ENCODE measurements at places on chromosomes 7 and 10.
A peak's percentile ranks its signal among the peaks of the same experiment; 100 is the strongest.

GRCh38 chr7:14133752-14134151, 144.3 kb upstream of the ETV1 start:
- no peak for DNase-seq

GRCh38 chr10:97333351-97333600, 1.3 kb downstream of the FRAT2 start:
- no peak for DNase-seq

GRCh38 chr10:98170249-98171117, 36.0 kb downstream of the R3HCC1L start:
- peak; percentile 58 for DNase-seq

DNA sequence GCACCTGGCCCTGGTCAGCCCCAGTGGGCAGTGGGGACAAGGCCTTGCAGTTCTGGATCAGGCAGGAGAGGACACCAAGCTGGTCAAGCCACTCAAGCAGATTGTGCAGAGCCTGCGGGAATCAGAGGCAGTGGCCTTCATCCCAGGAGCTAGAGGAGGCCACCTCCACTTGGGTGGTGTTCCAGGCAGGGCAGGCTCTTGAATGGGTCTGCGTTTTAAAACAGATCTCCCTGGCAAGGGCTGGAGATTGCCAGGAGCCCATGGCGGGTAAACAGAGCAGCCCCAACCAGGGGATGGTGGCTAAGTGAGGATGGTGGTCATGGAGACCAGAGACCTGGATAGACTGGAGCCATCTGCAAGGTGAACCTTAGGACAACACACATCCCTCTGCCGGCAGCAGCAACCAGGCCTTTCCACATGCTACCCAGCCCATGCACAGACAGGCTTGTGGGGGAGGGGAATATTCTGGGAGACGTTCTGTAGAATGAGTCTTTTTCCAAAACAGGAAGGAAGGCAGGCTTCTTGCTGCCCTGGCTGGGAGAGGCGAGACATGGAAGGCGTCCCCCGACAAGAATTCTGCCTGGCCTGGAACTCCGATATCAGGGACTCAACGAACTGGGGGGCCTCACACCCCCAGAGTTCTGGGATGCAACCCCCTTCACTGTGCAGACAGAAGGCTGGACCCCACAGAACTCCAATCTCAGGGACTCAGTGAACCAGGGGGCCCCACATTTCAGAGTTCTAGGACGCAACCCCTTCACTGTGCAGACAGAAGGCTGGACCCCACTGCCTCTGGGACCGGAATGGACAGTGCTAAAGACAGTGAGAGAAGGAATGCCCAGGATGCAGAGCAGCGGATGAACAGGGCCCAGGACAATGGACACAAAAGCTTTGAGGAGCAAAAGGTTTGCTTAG, 264.8 kb downstream of the PTPRN2 start:
- no peak for DNase-seq

- DNase-seq, result no peak
Observed at GRCh38 chr7:159027789-159028507, 116.7 kb downstream of the VIPR2 start.

- DNase-seq, result no peak
Observed at GRCh38 chr10:7547206-7547605, 119.6 kb downstream of the ITIH5 start.

GRCh38 chr10:117391436-117392205, 16.4 kb upstream of the PDZD8 start:
- no peak for DNase-seq

DNA sequence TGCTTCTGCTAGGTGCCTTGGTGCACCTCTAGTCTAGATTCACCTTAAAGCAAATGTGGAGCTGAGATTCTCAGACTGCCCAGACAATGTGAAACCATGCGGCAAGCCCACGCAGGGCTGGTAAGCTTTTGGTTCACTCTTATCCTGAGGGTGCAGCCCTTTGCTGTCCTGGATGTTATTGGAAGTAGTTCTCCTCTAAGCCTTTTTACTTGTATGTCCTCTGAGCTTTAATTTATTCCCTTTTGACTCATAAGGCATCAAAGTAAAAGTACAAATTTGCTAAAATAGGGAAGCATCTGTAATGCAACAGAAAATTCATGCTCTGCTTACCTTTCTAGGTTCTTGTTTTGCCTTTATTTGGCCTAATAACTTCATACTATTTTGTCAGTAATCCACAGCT, 186.8 kb downstream of the MACC1 start:
- no peak for DNase-seq

- no peak for DNase-seq
Observed at GRCh38 chr10:28249512-28249911, 53.4 kb downstream of the MPP7 start.

DNA sequence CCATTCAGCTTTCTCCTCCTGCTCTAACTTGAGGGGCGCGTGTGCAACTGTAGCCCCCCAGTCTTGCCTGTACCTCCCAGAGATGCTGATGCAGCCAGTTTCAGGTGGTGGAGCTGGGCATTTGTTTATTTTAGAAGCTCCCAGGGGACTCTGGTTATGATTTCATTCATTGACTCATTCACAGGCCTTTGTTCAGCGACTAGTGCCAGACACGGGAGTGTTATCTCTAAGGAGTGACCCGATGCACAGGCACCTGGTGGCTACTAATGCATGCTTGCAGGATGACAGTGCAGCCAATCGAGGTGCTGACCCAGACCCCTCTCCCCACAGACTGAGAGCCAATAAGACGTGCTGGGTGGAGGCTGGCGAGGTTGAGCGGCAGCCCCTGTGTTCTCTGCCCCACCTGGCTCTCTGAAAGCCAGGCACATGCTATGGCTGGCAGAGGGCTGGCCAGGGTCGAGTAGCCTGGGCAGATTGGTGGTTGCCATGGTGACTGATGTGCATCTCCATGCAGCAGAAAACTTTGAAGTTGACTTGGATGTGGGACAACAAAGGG, 19.7 kb upstream of the SLC18A2 start:
- DNase-seq, result peak; percentile 19

GRCh38 chr10:33252794-33253203, 81.7 kb downstream of the NRP1 start:
- no peak for DNase-seq

DNA sequence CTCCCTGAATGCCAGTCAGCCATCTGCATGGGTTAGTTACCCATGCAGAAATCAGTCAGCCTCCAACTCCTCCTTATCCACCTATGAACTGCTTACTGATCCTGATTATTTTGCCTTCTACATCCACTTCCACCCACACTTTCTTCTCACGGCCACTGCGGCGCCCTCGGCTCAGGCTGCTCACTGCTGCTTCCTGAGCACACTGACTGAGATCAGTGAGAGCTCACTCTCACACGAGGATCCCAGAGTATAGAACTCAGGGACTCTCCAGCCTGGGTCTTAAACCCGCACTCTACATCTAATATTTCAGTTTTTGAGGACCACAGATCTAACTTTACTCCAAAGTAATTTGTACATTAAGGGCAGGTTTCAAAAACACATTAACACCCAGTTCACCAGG, 64.4 kb downstream of the GRB10 start:
- no peak for DNase-seq

DNA sequence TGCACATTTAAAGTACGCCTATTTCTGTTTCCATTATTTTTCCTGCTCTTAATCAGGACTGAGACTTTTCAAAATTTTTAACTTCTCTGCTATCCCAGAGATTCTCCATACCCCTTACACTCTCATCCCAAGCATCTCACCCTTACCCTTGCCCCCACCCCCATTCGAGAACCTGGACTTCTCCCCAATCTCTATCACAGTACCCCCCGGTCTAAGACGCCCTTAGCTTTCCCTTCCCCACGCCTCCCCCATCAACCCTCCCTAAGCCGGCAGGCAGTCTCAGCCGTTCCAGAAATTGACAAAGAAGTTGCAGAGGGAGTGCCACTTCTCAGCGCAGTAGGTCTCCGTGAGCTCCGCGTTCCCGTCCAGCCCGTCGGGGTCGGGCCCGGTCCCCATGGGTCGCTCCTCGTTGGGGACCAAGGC, 1.4 kb downstream of the FGFBP3 start:
- DNase-seq, result no peak

GRCh38 chr10:23499372-23500132, 60.7 kb downstream of the OTUD1 start:
- DNase-seq, result no peak

DNA sequence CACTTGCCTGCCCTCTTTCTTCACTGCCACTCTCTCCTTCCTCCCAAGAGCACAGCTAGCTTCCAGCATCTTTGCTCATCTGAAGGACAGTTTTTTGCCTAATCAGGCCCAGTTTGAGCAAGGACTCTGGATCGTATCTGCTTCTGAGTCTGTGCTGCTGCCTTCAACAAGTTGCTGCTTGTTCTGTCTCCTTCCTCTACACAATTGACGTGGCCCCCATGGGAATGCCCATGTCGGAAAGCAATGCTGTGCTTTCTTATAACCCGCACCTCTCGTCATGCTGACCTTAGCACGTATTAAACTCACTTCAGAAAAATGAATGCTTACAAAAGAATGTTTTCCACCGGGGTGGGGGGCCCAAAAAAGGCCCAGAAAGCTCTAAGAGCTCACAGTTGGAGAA, 324.7 kb upstream of the C7orf33 start:
- no peak for DNase-seq

GRCh38 chr10:76939933-76940468, 697.6 kb downstream of the KCNMA1 start:
- DNase-seq, result no peak

DNA sequence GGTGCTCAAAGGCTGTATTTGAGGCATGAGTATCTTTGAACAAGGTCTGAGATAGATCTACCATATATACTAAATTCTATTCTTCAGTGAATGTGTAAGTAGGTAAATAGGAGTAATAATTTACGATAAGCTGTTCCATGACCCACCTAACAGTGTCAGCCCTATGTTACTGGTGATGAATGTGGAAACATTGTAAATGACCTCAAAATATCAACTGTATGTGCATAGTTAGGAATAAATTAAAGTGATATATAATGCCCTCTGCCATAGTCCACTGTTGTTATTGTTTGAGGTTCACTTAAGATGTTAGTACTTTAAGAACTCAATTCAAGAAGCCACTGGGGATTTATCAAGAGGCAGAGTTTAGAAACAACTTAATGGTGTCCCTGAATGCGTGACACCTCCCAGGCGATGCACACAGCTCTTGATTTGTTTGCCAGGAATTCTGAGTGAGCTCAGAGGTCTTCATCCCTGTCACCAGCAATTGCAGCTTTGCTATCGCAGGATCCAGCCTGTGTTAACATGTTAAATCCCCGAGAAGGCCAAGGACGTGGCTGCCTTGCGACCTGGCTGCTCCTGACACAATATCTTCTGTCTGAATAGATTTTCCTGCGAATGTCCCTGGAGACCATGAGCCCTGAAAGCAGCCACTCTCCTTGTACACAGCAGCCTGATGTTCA, 104.9 kb downstream of the KLF6 start:
- DNase-seq, result no peak

GRCh38 chr7:102169651-102170392, 116.8 kb upstream of the SH2B2 start:
- DNase-seq, result no peak

GRCh38 chr10:57706576-57707299, 561.0 kb downstream of the IPMK start:
- no peak for DNase-seq

Measured in Caco-2 (cell line).